AG04450 (cell line): ENCODE measurements at places on chromosomes 13 and 19.

DNA sequence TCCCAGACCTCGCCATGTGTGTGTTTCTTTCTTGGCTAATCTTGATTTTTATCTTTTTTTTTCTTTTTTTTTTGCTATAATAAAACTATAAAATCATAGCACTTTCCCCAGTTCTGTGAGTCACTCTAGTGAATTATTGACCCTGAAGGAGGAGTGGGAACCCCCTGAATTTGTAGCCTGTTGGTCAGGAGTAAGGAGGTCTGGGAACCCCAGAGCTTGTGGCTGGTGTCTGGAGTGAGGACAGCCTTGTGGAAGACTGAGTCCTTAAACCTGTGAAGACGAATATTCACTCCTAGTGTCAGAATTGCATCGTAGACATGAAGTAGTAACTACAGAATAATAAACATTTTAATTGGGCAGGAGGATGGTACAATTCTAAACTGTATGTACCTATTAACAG, 7.4 kb downstream of the EID2B start:
- no peak for DNase-seq

DNA sequence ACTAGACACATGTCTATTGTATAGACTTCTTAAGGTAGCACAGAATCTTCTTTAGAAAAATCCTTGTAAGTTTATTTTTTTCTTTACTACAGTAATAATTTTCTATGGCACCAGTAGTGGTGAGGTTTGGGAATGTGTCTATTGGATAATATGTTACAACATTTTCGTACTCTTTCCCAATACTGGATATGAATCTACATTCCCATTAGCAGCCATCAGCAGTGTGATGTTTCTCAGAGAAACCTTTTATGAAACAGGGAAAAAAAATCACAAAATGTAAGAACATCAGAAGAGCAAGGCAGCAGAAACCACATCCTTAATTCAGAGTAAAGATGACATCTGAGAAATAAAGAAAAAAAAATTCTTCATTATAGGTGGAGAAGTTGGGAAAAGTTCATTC, 83.3 kb downstream of the POSTN start:
- DNase-seq: no peak

GRCh38 chr13:50352720-50353480, 337.7 kb downstream of the KCNRG start:
- no peak for DNase-seq

DNA sequence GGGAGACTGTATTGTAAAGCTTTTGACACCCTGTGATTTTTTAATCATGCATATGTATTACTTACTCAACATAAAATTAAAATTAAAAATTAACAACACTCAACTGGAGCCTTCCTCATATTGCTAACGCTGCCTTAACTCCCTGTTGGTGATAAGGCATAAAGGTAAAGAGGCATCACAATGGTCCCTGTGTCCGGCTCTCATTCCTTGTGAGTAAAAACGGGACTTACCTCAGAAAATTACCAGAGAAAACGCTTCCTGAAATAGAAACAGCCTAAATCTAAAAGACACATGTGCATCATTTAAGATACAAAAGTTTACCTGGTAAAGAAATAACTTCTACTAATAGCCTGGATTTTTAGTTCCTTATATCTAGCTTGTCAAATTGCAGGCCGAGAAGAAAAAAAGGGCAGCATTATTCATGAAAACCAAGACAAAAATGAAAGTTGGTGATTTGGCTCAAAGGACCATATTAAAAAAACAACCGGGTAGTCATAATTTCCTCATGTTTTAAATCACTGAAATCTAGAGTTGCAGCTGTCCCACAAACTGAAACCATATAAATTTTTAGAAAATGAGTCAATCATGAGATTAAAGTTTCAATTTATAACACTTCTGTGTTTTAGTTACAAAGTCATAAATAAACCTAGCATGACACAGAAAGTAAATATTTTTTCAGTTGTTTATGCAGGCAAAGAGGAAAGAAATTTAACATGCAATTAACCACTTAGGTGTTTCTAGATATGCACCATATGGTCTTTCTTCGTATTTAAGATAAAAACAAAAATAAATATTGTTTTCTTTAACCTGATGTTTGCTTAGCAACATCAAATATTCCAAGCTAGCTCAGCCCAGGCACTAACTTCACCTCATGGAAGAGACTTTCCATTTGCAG, 94.7 kb downstream of the MIPEP start:
- peak; percentile 68 for DNase-seq

- DNase-seq: no peak
These were observed 49.9 kb downstream of the EDNRB start for GRCh38 chr13:77868717-77869116.

GRCh38 chr13:110309661-110310524, 2.8 kb downstream of the COL4A2 start:
- DNase-seq: no peak

GRCh38 chr19:8503510-8503909, 1.1 kb upstream of the PRAM1 start:
- DNase-seq: no peak

- no peak for DNase-seq
These were observed 7.1 kb downstream of the ZIC2 start for GRCh38 chr13:99988529-99989275.

GRCh38 chr13:79846386-79846785, 365.4 kb downstream of the NDFIP2 start:
- no peak for DNase-seq

DNA sequence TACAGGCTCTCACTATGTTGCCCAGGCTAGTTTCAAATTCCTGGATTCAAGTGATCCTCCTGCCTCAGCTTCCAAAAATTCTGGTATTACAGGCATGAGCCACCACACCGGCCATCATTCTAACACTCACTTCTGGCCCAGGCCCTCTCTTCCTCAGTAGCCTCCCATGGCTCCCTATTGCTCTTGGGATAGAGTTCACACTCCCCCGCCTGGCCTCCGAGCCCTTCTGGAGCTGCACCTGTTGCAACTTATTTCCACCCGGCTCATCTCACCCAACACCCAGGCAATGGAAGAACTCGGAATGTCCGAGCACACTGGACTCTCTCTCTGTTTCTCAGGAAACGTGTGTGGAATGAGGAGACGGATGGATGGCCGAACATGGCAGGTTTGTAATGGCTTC, 9.0 kb upstream of the SBK3 start:
- DNase-seq: no peak

DNA sequence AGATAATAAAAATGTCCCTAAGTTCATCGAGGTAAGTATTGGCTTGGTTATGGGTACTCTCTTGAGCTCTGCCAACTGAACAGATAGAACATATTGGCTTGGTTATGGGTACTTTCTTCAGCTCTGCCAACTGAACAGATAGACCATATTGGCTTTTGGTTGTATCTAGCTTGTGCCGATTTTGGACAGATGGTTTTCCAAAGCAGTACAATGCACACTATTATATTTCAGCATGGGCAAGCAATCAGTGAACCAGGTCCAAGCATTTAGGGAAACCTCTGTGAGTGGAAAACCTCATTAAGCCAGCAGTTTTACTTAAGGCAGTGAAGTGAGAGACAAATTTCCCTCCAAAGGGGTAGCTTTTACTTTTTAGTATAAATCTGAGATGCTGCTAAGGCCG, 1440.5 kb upstream of the SPRY2 start:
- DNase-seq: no peak

- no peak for DNase-seq
These were observed 222.8 kb downstream of the POSTN start for GRCh38 chr13:37375724-37376123.

DNA sequence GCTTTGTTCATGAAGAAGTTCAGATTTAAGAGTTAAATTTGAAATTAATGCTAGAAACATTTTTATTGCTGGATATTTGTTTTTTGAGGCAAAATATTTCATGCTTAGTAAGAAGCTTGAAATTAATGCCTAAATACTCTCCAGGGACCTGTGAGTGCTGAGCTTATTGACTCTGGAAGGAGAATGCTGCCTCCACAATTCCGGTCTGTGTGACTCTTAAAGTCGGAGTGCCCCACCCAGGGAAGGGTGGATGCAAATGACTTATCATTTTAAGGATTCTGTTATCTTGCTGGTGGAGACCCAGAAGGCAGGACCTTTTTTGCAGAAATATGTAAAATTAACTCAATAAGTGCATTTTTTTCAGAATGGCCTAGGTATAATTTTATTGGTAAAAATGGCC, 143.8 kb upstream of the RXFP2 start:
- no peak for DNase-seq

DNA sequence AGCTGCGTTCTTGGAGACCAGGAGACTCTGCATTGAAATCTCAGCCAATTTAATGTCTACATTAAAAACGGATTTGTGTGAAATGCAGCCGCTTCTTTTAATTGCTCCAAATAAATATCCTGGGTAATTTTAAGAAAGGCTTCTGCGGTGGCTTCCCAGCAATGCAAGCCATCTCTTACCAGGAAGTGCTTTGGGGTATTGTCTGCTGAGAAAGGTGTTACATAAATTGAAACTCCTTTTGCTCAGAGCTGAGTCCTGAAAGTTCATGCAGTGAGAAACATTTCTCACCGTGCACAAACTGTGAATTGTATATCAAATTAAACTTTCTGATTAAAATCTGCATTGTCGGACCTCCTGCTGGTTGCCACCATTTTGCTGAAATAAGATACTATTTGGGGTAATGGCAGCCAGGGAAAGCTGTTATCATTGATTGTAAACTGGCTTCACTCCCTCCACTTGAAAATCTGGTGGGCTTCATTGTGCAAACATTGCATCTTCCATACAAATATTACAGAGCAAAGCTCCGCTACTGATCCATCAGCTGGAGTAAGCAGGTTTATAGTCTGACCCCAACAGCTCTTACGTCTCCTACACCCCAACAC, 59.5 kb downstream of the ZIC5 start:
- DNase-seq: no peak

- DNase-seq: no peak
These were observed 111.7 kb upstream of the IRS2 start for GRCh38 chr13:109897988-109898624.

DNA sequence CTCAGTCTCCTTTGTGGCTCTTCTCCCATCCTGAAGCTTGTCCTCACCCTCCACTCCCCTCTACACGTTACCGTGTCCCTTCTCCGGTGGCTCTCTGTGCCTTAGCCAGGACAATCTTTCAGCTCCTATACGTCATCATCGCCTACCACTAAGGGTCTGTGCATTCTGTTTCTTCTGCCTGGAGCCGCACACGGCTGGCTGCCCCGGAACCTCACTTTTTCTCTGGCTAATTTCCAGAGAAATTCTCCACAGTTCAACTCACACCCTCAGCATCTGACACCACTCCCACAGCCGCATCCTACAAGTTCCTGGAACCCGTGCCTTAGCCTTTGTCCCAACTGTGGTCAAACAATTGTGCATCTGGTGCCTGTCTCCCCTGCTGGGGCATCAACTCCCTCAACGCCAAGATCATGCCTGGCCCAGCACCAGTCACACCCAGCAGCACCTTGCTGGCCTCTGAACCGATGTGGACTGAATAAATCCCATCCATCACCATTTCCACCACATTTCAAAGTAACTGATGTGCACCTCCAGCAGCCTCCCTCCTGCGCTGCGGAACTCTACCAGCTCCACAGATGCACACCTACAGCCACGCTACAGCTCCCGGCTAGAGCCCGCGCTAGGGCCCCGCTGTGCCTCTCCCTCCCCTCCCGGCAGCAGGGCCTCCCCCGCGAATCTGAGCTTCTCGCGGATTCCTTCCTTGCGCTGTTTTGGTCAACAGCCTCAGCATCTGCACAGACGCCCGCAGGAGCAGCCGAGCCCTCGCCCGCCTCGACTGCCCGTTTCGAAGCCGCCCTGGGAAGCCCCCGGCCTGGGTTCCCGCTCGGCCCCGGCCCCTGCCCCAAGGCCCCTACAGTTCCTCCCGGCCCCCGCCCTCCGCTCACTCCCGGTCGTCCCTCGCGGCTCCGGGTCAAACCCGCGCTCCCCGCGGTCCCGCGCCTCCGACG, 689 bp downstream of the DCUN1D2 start:
- no peak for DNase-seq

DNA sequence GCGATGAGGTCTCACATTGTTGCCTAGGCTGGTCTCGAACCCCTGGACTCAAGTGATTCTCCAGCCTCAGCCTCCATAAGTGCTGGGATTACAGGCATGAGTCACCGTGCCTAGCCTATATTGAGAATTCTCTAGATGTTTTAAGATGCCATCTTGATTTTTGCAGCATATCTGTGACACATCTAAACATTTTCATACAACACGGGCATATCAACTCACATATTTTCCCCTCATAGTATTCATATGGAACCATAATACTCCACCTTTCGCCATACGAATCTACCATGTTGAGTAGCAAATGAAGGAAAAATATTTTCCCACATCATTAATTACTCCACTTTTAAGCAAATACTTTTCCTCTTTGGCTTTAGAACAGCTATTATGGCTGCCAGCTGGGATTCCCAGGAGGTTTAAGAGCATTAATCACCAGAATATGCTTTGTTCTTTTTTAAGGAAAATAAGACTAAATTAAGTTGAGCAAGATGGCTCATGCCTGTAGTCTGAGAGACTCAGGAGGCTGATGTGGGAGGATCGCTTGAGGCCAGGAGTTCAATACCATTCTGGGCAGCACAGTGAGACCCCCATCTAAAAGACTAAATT, 56.9 kb upstream of the GTF2F2 start:
- DNase-seq: no peak

DNA sequence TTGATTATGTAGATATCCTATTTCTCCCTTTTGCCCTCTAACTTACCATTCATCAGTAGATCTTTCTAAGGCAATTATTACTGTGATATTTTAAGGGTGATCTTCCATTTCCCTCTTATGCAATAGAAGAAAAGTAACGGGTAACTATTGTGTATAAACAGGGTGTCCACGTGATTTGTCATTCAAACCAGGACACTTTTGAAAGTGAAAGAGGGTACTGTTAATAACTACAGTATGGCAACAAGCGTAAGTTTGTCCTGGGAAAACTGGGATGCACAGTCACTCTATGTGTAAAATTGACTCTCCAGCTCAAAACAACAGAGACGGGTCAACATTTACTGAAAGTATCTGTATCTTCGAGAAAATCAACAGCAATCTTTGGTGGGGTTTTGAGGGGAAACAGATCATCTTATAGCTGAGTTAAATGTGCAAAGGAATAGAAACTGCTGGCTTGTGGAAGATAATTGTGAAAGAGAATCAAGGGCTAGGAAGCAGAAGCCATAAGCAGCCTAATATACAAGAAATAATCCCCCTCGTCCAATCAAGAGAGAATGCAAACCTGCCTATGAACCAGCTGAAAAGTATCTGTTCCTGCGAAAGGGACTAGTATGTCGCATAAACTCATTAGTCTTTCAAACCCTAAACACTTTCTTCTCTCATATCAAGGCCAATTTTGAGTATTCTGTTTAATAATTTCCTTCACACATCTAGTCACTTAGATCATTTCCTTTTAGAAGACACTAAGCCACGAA, 126.7 kb downstream of the FOXO1 start:
- DNase-seq: no peak
